ENCODE measurements at places on chromosomes 4 and X. TPM values are rescaled to one million over a fixed set of nuclear protein-coding genes. Genes with fewer than 3 reads are reported as not detected.
A peak's percentile ranks its signal among the peaks of the same experiment; 100 is the strongest.

GRCh38 chrX:140432346-140433175 lies 72.3 kb downstream of the SOX3 start:
- DNase-seq = peak; percentile 31

GRCh38 chrX:23598575-23598974 lies 68.7 kb upstream of the PRDX4 start:
- DNase-seq = no peak

DNA sequence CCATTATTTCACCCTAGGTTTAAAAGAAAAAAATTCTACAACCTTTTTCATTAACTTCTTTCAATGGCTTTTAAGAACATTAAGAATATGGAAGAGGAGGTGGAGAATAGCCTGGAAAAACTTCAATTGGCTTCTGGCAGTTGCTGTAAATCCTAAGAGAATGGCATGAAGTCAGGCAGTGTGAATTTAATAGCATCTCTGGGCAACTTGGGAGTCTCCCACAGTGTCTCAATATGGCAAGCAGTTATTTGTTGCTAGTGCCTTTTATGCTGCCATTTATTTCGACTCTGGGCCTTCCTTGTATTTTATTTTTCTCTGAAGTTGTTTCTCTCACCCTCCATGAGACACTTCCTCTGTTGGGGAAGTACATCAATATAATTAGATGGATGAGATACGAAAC lies 322.1 kb downstream of the CBLL2 start:
- no peak for DNase-seq

Gene F8
- 75.1 TPM for total RNA-seq

- no peak for DNase-seq
Observed at GRCh38 chr4:67084783-67085182, 460.5 kb downstream of the CENPC start.

GRCh38 chr4:113732-114131 lies 10.6 kb upstream of the ZNF718 start:
- no peak for DNase-seq

- DNase-seq = no peak
Observed at GRCh38 chrX:84865113-84865512, 138.6 kb upstream of the APOOL start.

DNA sequence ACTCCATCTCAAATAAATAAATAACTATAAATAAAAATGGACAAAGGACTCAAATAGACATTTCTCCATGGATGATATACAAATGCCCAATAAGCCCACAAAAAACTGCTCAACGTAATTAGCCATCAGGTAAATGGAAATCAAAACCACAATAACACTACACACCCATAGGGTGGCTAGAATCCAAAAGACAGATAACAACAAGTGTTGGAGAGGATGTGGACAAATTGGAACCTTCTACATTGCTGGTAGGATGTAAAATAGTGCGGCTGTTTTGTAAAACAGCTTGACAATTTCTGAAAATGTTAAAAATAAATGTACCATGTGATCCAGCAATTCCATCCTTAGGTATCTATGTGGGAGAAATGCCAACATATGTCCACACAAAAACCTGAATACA lies 52.1 kb downstream of the ZNF157 start:
- DNase-seq = no peak

Gene ZDHHC15
- total RNA-seq = 4.1 TPM

DNA sequence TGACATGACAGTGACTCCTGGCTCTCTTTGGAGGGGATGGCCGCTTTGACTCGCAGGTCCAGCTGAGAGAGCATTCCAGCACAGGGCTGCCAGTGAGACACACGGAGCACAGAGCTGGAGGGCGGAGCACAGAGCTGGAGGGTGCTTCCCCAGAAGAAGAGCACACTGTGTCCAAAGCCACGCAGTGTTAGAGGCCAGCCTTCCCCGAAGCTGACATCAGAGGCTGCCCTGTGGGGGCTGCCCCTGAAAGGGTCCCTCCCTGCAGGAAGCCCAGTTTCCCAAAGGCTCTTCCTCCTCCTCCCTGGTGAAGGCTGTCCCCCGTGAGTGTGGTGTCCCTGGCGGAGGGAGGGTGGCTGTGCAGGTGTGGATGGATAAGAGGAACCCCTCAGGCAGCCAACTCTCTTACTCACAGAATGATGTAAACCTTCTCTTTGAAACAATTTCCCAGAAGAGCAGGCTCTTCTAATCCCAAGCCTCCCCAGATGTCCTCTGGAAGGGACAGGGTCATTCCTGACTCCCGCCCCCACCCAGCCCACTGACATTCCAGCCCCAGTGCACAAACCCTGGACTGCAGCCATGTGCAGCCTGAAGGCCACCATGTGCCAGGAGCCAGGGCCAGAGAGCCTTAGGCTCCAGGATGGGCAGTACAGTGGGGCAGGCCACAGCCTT lies 53.4 kb downstream of the PSAPL1 start:
- peak; percentile 50 for DNase-seq

Gene WNK3
- 0.67 TPM for total RNA-seq

- no peak for DNase-seq
Observed at GRCh38 chr4:63171341-63171740, 1237.9 kb downstream of the TECRL start.
